ENCODE measurements at places on chromosomes 13 and 19.

DNA sequence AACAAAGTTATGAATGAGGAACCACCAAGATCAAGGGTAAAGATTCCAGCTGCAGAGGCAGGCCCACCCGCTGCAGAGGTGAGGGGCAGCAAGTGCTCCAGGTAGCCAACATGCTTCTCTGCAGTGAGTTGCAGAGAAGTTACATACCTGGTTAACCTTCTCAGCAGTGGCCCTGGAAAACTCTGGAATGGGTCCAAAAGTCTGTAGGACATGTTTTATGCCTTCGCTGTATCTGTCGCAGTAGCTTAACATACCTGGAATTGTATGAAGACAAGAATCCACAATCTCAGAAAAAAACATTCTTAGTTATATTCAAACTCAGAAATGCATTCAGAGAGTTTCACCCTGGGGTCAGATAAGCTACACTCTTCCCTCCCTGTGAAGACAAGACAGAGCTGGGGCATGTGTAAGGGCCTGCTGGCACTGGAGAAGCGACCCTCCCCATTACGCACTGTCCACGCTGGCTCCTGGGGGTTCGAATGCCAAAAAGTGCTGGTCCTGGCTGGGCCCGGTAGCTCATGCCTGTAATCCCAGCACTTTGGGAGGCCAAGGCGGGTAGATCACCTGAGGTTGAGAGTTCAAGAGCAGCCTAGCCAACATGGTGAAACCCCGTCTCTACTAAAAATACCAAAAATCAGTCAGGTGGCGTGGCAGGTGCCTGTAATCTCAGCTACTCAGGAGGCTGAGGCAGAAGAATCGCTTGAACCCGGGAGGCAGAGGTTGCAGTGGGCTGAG, 121.0 kb downstream of the CRYL1 start:
- DNase-seq = no peak

GRCh38 chr13:46152627-46153328, 29.2 kb downstream of the LCP1 start:
- no peak for DNase-seq

DNA sequence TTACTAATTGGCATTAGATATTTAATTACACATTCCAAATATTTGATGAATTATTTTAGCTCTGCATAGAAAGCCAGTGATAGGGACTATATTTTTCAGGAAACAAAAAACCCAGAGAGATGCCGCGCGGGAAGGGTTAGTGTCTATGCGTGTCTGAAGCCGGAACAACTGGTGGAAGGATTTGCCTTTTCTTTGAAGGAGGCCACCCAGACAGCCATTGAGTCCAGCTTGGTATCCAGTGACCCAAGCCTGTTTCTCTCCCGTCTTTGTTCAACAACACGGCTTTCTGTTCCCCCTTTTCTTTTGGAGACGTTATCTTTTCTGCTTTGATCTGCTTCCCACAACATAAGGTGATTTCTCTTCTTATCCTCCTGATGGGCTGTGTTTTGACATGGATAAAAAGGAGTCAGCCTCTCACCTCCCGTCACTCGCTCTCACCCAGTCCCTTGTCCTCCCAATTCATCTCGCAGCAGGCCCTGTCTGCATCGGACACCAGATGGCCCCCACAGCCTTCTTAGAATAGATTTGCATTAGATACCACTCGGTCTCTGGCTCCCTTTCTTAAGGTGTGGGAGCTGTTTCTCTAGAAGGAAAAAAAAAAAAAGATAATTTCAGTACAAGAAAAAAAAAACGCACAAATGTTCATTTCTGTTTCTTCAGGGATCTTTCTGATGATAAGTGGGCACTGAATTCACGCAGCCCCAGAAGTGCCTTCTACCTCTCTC, 361.8 kb downstream of the ZNF536 start:
- DNase-seq = peak; percentile 42

- no peak for DNase-seq
These were observed 71.0 kb downstream of the ERICH6B start for GRCh38 chr13:45544520-45544919.

GRCh38 chr13:114325729-114326128, 11.4 kb downstream of the CHAMP1 start:
- DNase-seq = no peak

GRCh38 chr13:47890146-47890814, 110.8 kb downstream of the SUCLA2 start:
- no peak for DNase-seq

GRCh38 chr13:108974686-108975085, 345.3 kb downstream of the MYO16 start:
- no peak for DNase-seq

- no peak for DNase-seq
These were observed 26.2 kb upstream of the ATP8A2 start for GRCh38 chr13:25345576-25345975.

DNA sequence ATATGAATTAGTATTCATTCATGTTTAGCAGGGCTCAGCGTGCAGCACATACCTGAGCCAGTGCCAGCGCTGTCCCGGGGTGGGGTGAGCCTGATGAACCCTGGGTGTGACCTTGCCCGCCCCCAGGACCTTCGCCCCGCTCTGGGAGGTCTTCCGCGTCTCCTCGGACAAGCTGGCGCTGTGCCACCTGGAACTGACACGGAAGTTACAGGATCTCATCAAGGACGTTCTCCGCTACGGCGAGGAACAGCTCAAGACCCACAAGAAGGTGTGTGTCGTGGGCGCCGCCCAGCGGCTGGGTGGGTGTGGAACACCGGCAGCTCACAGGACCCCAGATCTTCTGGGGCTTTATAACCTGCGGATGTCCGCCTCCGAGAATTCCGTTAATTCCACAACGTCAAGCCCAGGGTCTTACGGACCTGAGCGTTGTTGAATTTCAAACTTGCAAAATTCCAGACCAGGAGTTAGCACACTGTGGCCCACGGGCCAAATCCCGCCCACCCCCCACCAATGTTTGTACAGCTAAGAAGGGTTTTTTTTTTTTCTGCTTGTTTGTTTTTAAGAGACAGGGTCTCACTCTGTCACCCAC, 15.4 kb downstream of the FCHO1 start:
- DNase-seq = peak; percentile 52

Data from frontal cortex (tissue), 4 donors.